ENCODE measurements at places on chromosomes 2 and 18. TPM values are rescaled to one million over a fixed set of nuclear protein-coding genes. Genes with fewer than 3 reads are reported as not detected.

Gene APCDD1
- not detected for total RNA-seq

Gene ADGRF3
- 1.5 TPM for total RNA-seq

Gene IL36B
- total RNA-seq, result not detected

Gene PTPRN
- 0.46 TPM for total RNA-seq

Gene ITPRID2
- total RNA-seq, result 64.8 TPM

Gene MEIS1
- total RNA-seq, result not detected

Gene CBLN2
- not detected for total RNA-seq

Gene LYPD6
- not detected for total RNA-seq

DNA sequence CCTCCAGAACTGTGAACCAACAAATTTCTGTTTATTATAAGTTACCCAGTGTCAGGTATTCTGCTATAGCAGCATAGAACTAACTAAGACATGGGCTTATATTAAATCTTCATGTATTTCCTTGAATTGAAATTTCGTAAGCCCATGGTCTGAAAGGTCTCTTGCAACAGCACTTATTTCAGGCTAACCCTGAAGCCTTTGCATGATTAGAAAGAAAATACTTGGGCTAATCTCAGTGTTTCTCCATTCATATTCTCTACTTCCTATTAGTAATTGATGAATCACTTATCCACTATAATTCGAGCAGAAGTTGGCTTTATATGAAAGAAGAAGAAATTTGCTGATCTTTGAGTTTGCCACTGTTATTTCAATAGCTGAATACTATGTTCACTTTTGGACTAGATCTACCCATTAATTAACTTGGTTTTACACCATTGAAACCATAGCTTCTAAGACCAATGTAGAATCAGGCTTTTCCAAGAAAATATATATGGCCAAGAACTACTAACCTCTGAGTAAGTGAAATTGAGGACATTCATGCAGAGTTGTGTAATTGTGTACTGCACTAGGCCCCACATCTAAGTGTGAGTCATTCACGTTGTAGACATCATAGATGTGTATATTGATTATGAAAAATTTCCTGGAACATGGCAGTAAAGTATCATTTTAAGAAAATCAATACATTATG lies 731.6 kb downstream of the SOCS6 start:
- no peak for DNase-seq

GRCh38 chr2:106085181-106085940 lies 108.7 kb downstream of the UXS1 start:
- DNase-seq, result no peak

DNA sequence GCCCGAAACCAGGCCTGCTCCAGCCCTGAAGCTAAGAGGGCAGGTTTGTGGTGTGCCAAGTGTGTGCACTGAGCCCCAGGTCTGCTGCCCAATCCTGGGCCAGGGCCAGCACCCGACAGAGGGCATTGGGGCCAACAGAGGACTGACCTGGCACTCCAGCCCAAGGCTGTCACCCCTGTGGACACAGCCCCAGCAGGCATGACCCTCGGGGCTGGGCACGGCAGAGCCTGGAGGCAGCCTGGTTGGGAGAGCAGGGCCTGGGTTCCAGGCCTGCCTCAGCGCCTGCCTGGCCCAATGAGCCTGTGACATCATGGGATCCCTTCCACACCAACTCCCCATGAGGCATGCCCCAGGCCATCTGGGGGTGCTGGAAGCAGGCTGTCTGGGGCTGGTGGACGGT lies 10.8 kb upstream of the SNED1 start:
- DNase-seq, result no peak

GRCh38 chr2:231462729-231463465 lies 1.4 kb downstream of the NCL start:
- DNase-seq, result no peak

- DNase-seq, result no peak
Measured at GRCh38 chr18:70641156-70641775, 352.4 kb downstream of the SOCS6 start.

- no peak for DNase-seq
Measured at GRCh38 chr18:35876243-35876642, 96.2 kb upstream of the RMP24 start.

- no peak for DNase-seq
Measured at GRCh38 chr18:1875219-1875618, 696.1 kb downstream of the METTL4 start.

DNA sequence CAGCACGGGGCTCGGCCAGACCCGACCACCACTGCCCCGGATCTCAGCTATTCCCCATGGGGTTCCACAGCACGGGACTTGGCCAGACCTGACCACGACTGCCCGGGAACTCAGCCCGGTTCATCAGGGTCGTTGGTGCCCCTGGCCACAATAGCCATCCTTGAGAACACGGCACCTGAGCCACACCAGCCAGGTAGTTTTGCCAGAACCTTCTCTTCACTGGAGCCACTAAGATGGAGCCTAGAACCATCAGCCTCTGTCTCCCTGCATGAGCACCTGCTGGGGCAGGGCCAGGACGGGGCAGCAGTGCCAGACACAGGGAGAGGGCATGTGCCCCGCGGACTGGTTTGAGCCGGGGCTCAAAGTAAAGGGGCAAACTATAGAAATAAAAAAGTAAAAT lies 11.4 kb upstream of the KCNG2 start:
- no peak for DNase-seq

- no peak for DNase-seq
Measured at GRCh38 chr18:61464551-61465142, 131.4 kb downstream of the CDH20 start.

DNA sequence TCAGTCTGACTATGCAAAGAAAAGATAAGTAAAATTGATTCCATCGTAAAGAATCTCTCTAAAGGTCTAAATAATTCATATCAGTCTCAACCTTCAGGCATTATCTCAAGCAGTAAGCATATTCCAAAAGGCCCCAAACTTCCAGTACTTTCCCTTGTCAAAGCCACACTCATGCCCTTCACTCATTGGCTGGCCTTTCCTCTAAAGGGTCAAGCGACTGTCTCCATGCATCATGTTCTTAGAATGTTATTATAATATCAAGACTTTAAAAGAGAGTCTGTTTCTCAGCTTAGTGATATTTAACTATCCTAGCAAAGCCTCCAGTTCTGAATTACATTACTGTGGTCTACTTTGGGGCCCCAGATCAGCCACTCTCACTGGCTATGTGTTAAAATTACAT lies 271.3 kb downstream of the MREG start:
- DNase-seq, result no peak

DNA sequence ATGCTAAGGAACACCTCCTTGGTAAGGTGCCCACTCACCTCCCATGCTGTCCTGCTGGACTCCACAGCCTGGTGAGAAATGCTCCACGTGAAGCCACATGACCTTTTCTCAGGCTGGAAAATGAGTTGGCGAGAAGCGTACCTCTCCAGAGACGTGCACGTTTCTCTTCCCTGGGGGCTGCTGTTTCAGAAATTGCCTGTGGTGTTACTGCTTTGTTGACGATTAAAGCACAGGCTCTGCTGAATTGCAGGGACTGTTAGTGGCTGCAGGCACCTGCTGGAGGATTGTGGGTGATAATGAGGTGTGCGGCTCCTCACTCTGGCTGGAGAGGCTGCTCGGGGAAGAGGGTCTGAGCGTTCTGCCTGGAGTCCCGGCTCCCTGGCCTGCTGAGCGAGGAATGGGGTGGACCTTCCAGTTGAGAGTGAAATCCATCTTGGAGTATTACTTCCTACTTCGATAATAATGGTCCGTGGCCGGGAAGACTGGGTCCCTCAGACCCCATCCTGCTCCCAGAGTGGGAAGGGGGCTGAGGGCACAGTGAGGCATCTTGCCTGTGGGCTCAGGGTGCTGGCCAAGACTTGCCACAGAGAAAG lies 199.3 kb upstream of the HDAC4 start:
- DNase-seq, result no peak

DNA sequence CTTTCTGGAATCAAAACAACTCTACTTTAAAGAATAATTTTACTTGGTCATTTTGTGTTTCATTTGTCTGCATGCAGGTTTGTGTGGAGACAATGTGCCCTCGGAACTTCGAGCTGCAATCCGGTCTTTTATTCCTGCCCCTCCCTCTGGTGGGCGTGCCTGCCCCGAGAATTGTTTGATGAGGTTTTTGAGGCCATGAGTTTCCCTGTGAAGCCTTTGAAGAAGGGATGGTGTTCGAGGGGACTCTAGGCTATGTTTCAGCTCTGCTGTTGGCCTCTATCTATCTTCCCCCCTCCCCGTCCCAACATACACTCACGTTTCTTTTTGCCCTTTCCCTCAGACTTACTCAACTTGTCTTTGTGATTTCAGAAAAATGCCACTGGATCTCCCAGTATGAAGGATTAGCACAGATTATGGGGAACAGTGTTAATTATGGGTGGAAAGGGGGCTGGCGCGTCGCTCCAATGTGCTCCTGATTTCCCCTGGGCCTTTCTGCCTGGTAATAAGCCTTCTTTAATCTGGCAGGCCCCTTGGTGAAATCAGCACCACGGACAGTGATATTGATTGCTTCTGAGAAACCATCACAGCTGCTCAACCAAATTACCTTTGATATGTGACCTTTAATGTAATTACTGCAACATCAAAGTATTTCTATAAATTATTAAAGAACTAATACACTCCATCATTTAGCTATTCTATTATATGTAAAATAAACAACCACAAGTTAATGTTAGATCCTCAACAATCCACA lies 82.2 kb downstream of the CELF4 start:
- DNase-seq, result no peak

DNA sequence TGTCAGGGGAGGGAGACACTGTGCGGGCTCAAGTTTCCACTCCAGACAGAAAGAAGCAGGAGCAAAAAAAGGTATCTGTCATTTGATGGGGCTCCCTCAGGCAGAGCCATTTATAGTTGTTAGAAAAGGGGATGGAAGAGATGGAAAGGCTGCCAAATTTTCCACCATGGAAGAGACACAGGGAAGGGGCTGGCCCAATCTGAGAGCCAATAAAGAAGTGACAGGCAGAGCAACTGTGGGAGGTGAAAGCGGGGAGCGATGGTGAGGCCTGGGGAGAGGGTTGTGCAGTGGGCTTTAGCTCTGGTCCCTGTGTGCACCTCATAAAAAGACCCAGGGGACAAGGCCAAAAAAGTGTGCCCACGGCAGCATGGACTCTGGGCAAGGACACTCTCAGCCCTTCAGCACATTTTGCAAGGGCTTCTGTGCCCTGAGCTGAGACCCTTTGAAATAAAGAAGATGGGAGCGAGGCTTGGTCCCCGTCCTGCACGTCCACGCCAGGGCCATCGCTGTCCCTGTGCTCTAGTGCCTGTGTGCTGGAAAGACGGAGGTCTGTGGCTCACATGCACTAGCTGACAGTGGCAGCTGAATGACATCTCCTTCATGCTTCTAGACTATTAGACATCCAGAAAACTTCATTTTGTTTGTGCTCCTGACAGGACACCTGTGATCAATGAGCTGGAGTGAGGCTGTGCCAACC lies 456.7 kb upstream of the HS6ST1 start:
- DNase-seq, result no peak

- no peak for DNase-seq
Measured at GRCh38 chr2:70627211-70627898, 73.7 kb upstream of the TGFA start.

- no peak for DNase-seq
Measured at GRCh38 chr18:29383311-29384273, 1206.7 kb upstream of the CDH2 start.

- DNase-seq, result no peak
Measured at GRCh38 chr2:160379399-160379798, 114.2 kb downstream of the RBMS1 start.

DNA sequence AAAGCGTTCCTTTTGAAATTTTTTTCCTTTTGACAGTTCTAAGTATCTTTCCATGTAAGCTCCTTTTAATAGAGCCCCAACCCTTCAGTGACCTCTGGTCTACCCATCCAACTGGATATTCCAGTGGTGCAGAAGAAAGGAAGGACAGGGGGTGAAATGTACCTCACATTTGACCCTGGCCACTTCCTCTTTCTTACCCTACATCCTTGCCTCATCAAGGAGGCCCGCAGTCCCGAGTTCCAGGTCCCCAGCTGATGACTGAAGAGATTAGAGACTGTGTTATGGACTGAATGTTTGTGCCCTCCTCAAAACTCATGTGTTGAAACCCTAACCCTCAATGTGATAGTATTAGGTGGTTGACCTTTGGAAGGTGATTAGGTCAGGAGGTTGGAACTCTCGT lies 158.1 kb downstream of the RBM43 start:
- no peak for DNase-seq

DNA sequence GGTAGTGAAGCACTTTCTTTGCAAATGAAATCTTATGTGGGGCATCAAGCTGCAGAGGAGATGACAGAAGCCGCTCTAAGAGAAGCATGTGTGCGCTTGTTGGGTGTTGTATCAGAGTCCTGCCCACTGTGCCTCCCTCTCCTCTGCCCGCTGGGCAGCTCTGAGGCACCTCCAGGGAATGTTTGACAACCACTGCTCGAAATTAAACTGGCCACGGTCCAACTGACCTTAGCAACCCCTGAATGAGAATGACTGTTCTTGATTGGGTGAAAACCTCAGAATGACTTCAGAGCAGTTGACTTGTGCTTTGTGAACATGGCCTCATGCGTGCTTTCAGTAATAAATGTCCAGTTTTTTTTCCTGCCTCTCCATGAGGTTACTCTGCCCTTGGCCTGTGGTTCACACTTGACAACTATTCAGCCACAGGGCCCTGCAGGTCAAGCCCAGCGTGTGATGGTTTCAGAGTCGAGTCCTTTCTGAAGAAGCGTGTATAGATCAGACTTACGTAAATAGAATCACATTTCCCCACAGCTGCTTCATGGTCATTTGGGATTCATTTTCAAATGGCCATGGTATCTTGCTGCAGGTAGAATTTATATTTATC lies 94.9 kb downstream of the SLC4A3 start:
- DNase-seq, result no peak

DNA sequence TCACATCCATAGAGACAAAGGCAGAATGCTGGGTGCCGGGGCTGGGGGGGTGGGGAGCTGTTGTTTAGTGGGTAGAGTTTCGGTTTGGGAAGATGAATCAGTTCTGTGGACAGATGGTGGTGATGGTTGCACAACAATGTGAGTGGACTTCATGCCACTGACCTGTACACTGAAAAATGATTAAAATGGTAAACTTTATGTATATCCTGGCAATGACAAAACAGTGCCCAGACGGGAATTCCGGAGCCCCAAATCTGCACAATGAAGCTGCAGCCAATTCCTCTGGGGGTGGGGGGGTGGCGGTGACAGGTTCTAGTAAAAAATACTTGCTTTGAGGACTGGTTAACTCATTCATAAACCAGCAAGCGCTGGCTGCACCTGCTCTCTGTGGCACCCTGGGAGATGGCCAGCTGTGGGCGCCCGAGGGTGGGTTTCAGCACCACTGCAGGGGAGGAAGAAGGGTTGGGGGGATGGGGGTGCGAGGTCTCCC lies 81.8 kb upstream of the HPCAL1 start:
- no peak for DNase-seq

- no peak for DNase-seq
Measured at GRCh38 chr2:106581755-106582147, 94.6 kb downstream of the CD8B2 start.

GRCh38 chr2:240620149-240620731 lies 5.0 kb upstream of the GPR35 start:
- DNase-seq, result no peak

- DNase-seq, result no peak
Measured at GRCh38 chr2:31101701-31102100, 36.5 kb downstream of the GALNT14 start.

DNA sequence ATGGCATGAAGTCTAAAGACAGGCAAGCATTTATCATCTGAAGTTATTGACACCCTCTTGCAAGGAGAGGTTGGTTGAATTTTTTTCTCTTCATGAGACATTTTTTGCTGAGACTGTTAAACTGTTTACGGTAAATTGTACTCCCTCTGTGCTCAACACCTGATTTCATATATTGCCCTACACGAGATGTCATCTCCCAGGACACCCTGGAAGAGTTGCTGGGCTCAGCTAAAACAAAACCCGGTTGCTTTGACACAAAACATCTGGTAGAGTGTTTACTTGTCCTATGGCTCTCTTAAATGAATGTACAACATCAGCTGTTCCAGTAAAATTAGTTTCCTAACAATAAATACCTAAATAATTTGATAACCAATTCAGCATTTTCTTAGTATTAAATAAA lies 533.8 kb downstream of the SOCS6 start:
- no peak for DNase-seq

Measured in CD8-positive, alpha-beta T cell (primary cell).